PC-3 (cell line): ENCODE measurements at places on chromosomes 2 and 18.

- DNase-seq, result peak; percentile 88
Measured at GRCh38 chr2:158953926-158954763, 14.3 kb upstream of the TANC1 start.

DNA sequence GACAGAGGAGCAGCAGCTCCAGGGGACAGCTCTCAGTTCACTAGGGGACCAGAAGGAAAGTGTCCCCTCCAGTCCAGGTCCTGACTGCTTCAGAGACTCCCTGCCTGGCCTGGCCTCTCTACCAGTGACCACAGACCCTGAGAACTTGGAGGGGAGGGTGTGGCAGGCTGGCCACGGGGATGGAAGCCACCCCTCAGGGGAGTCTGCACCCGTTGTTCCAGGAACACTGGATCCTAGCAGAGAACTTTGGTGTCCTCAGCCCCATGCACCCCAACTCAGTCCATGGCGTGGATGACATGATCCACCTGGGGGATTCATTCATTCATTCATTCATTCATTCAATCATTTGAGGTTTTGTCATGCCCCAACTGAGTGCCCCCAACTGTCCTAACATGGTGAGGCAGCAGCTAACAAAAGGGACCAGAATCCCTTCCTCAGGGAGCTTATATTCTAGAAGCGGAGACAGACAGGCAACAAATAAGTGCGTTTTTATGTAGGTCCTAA, 31.9 kb downstream of the MYO7B start:
- no peak for DNase-seq

- DNase-seq, result no peak
Measured at GRCh38 chr18:28588884-28589549, 412.1 kb upstream of the CDH2 start.

DNA sequence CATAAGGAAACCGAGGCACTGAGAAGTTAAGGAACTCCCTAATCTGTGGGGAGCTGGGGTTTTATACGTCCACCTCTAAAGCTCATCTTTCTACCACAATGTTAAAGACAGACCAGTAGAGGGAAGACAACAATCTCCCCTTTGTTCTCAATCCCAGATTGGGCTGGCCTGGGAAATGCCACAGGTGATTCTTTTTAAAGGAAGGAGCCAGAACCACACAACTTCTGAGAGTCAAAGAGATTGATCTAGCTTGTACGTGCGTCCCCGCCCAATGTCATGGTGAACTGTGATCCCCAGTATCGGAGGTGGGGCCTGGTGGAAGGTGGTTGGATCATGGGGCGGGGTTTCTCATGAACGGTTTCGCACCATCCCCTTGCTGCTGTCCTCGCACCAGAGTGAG, 81.8 kb upstream of the LCLAT1 start:
- DNase-seq, result no peak

DNA sequence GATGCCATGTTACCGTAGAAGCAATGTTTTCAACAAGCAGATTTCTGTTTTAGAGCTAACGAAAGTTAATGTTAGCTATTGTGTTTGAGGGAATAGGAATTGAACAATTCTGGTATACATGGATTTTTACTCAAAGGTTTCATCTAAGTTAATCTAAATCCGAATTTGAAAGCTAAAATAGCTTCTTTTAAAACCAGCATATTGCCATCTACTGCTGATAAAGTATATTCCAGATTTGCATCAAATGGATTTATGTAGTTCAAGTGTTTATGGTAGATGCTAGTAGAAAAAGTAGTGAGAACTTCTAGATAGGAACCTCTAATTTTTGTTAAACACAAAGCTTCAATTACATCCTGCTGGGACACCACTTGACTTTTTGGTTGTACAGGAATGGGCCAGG, 1569.5 kb upstream of the NXPH2 start:
- peak; percentile 25 for DNase-seq

DNA sequence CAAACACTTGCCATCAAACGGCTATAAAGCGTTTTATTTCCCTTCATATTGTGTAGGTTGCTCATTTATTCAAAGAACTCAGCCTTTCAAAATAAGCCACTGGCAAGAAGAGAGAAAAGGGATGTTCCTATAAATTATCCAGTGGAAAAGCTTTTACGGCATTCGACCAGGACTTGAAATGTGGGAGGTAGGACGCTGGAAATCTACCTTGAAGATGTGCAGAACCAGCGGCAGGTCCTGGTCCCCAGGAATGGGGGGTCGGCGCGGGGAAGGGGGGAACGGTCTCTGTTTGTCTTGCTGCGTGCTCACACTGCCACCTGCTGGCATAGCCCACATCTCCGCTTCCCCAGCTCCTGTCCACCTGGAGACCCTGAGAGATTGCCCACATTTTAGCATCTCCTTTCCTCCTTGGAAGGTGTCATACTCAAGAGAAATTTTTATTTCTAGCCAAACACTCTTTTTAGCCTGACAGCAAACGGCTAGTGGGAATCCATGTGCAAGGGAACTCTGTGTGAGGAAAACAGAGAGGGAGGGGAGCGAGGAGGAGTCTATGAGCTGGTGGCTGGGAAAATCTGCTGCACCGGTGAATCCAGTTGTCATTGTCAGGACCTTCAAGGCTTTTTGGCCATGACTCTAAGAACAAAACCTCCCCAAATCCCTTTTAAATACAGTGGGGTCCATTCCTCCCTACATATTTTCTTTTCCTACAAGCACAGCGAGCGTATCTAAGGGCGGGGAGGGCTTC, 349.0 kb upstream of the PKDCC start:
- peak; percentile 20 for DNase-seq

GRCh38 chr18:63460414-63460813, 16.3 kb upstream of the SERPINB5 start:
- DNase-seq, result no peak

DNA sequence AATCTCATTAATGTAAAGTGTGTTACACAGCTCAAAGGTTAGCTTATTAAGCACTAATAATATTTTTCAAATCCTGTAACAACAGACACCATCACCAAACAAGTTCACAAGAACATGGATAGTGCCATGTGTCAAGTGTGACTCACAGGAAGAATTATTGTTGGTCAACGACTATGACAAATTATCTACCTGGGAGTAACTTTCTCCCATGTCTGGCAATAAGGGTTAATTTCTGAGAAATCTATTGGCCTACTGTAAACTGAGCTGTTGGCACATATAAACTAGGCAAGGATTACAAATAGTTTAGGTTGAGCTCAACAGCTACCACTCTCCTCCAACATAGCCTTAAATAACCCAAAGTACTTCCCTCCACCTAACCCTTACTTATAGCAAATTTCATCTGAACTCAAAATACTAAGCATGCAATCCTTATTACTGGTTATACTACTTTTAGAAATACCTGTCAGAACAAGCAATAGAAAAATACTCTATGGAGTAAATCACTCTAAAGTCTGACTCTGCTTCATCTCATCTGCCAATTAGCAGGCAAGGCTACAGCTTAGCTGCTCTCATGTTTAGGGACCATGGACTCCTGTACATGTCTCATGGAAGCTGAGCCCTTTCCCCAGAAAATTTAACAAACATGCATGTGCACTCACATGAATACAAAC, 223.0 kb downstream of the NBAS start:
- peak; percentile 83 for DNase-seq

- DNase-seq, result no peak
Measured at GRCh38 chr2:238728330-238729260, 119.3 kb upstream of the TWIST2 start.

DNA sequence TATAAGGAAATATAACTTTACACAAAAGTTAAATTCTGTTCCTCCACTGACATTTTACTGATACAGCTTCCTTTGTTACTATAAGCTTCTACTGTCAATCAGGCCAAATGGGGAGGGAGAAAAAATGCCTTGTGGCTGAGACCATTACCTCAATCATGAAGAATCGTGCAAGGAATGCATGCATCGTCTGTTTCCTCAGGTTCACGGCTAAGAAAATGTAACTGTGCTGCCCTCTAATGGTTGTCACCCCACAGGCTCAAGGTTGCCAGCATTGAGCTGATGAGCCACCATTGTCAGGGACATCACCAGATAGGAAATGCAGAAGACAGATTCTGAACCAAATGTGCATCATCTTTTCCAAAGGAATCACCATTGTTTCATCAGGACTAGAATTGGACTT, 426.9 kb downstream of the CDH2 start:
- DNase-seq, result peak; percentile 77

GRCh38 chr2:133489641-133490410, 78.4 kb downstream of the NCKAP5 start:
- DNase-seq, result no peak

- DNase-seq, result no peak
Measured at GRCh38 chr18:27010784-27011183, 145.3 kb upstream of the AQP4 start.

DNA sequence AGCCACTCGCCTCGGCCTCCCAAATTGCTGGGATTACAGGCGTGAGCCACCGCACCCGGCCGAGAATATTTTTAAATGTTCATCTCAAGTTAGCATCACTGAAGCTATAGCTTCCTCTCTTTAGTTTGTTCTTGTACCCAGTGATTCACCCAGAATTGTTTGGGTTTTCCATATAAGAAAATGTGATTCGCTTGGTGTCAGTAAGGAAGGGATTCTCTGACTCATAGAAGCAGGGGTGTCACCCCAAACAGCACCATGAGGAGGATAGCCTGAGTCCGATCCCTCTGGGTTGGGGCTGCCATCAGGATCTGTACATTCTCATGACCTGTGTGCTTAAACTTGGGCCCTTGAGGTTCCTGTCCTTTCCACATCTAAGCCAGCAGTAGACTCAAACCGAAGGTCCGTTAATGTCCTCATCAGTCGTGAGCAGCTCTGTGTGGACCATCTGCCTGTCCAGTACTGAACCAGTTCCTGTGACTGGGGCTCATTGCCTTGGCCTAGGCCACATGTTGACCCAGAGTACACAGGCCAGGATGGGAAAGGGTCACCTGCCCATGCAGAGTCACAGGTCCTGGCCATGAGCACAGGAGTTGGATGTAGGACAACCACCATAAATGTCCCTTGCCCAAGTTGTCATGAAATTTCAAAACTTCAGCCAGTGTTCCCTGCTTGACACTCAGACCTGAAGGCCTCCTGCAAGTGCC, 311.9 kb downstream of the GBX2 start:
- DNase-seq, result peak; percentile 19

GRCh38 chr2:53091183-53091582, 676.4 kb upstream of the CHAC2 start:
- peak; percentile 22 for DNase-seq

- DNase-seq, result no peak
Measured at GRCh38 chr18:69326094-69326493, 74.6 kb upstream of the DOK6 start.
